ENCODE measurements at places on chromosomes 16 and 17.

- DNase-seq: no peak
Measured at GRCh38 chr17:13086142-13086769, 68.4 kb upstream of the ELAC2 start.

GRCh38 chr17:49491192-49491769 is 3.8 kb upstream of the NGFR start:
- DNase-seq: no peak

DNA sequence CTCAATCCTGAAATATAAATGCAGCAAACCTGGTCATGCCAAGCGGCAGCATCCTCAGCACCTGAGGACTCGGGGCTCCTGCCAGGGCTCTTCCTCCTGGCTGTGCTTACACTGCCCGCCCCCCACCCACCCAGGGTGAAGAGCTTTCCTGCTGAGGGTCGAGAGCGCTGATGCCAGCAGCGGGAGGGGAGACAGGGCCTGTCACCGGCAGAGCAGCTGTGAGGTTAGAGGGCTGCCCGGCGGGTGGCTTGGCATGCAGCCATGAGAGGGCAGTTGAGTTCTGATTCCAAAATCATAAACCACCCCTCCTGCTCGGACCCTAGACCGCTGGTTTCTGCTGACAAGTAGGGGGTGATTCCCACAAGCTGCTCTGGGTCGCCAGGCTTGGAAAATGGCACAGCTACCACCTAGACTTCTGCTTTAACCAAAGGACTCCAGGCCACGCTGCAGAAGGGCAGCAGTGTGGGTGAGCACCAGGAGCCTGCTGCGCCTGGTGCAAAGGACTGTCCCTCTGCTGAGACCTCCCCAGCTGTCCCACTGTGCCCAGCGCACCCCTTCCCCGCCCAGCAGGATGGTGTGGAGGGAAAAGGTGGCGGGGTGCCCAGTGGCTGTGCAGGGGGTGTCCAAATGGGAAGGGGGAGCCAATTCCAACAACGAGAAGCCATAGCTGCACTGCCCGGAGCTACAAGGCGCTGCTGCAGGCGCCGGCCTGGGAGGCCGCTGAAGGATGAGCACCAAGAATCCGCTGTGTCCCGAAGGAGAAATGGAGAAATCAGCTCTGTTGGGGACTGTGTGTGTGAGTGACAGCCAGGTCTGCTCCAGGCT is 26.6 kb downstream of the MXRA7 start:
- DNase-seq: no peak

DNA sequence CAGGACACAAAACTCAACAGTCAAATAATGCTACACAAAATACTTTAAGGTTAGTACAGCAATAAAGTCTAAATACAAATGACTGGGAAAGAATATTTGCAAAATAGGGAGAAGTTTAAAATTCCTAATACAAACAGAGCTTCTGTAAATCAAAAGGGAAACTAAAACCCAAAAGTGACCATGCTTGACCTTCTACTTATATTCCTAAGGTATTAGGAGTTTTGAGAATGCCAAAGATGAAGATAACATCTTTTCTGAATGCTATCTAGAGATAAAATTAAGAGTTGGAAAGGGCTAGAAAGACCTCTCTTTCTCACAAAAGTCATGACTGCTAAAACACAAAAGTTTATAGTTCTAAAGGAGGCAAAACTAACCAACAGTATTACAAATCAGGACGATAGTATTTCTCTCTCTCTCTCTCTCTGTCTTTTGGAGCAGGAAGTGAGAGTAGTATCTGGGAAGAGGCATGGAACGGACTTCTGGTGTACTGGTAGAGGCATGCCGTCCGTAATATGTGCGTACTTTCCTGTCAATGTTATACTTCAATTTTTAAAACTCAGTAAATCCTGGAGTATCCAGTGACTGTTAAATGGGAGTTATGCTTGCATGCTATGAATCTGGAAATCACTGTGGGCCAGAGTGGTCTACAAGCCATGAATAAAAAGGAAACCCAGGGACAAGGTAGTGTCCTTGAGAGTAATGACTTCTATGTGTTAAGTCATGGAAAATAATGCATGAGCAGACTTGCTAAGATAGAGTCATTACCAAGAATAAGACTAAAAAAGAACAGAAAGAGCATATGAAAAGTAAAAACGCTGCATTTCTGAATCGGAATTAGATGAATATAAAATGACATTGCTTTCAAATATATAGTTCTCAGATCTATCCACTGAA is 49.7 kb upstream of the ANKFY1 start:
- DNase-seq: no peak

GRCh38 chr16:48822431-48822830 is 212.5 kb upstream of the N4BP1 start:
- no peak for DNase-seq

GRCh38 chr17:59572301-59572924 is 7.0 kb downstream of the DHX40 start:
- no peak for DNase-seq

- DNase-seq: no peak
Measured at GRCh38 chr16:87192452-87193073, 124.6 kb downstream of the C16orf95 start.

GRCh38 chr16:79874391-79874790 is 273.9 kb upstream of the MAF start:
- no peak for DNase-seq

GRCh38 chr17:39306509-39307212 is 80.9 kb upstream of the STAC2 start:
- DNase-seq: no peak

DNA sequence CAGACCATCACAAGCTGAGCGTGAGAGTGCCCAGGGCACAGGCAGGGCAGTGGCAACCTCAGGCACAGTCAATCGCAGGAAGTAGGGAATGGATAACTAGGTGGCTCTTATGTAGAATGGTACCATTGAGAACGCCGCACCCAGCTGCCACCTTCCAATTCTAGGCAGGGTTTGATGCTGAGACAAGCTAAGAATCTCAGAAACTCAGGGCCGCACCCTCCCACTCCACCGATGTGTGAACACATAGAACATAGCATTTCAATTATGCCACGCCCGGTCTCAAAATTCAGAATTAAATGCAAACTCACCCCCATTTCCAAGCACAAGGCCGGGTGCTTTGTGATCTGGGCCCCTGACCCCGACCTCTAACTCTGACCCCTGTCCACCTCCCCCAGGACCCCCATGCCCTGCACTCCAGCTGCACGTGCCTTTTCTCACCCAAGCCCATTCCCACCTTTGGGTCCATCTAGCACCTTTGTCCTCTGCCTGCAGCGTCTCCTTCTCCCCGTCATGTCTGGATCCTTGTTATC is 178.4 kb downstream of the C16orf95 start:
- DNase-seq: no peak

GRCh38 chr17:16023881-16024280 is 24.3 kb downstream of the TTC19 start:
- no peak for DNase-seq

DNA sequence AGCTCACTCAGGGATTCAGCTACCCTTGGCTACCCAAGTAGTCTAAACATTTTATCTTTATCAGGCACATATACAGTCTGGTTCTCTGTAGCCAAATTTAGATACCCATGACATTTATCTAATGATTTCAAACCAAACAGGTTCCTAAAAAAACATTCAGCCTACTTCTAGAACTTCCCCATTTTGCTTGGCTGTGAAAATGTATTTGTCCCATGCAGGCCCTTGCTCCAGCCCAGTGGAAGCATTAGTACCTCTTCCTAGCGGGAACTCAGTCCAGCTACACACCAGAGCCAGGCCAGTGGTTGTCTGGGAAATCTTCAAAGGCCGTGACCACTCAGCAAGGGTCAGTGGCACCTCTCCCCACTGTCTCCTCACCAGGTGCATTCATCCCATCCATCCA is 26.2 kb upstream of the NAGLU start:
- no peak for DNase-seq

GRCh38 chr16:65754820-65755691 is 611.4 kb upstream of the CDH5 start:
- no peak for DNase-seq

DNA sequence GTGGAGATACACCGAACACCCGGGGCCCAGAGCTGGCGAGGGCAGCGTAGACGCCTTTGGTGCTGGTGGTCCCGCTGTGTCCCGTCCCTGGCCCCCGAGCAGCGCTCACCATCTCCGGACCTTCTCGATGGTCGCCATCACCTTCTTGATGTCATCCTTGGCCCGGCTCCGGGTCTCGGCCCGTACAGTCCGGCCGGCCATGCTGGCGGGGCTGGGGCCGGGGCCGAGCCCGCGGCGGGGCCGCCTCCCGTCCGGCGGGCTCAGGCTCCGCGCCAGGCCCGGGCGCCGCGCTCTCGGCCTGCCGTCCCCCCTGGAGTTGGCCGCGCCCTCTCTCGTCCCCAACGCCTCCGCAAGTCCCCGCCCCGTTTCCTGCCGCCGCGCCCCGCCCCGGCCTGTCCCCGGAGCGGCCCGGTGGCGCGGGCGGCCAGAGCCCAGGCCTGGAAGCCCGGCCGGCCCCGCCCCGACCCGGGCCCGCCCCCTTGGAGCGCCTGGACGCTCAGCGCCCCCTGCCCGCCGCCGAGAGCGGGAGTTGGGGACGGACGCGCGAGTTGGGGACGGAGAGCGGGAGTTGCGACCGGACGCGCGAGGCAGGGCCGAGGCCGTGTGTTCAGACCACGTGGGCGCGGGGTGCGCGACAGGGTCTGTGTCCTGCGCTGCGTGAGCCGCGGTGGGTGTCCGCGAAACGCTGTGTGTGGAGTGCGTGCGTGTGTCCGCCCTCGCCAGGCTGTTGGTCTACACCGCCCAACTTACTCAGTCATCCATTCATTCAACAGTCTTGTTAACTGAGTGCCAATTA is at the start of gene BCL7C:
TSS of gene BCL7C (minus strand) at position 334 of the 796 bp plus-strand sequence. CDS start at position 201, 133 bp downstream.
- peak; percentile 46 for DNase-seq

DNA sequence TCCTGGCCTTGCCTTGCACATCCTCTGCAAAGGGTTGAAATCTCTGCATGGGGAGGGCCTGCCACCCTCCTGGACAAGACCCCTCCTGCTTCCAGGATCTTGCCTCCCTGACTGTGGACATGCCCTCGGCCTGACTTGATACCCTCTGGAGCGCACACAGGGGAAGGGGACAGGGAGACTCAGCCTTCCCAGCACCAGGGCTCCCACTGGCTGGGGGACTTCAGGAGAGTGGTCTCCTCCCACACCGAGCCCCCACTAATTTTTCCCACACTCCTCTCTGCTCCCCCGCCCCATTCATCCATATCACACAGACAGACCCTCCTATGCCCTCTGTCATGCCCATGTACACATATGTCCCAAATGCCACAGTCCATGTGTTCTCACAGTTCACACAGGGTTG is 14.3 kb downstream of the SGCA start:
- no peak for DNase-seq

DNA sequence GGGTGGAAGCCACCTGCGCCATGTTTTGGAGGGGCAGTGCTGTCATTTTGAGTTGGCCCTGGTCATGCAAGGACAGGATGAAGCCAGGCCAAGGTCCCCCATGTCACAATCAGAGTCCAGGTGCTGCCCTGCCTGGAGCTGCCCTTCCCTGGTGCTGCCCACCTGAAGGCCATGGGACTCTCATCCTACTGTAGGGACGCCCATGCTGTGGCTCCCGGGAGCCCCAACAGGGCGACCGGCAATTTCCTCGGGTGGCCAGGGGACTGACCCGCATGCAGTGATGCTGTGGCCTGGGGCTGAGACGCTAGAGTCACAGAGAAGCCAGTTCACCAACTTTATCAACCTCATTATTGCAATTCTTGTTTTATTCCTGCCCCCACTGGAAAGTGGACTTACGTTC is 8.0 kb downstream of the CCL17 start:
- no peak for DNase-seq

DNA sequence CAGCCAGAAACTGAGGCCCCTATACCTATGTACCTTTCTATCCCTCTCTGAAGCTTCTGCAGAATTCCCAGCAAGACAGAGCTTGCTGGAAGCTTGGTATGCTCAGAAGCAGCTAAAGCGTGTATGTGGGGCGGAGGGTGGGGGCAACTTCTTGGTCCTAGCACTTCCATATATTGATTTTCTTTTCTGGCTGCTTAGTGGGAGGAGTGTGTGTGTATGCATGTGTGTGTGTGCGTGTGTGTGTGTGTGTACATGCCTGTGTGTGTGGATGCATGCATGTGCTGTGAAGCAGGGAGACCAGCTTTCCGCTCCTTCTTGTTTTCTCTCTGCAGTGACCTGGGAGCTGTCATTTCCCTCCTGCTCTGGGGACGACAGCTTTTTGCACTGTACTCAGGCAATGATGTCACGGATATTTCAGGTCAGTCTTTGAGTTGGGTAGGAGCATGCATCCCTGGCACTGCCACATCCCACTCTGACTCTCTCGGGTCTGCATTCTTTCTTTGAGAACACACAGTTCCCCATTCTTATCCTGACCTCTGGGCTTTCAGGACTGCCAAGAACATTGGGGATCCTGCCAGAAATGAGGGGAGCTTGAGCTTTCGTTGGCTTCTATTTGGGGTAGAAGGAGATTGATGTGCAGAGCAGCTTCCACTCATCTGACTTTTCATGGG is 10.7 kb downstream of the HPR start:
- no peak for DNase-seq

DNA sequence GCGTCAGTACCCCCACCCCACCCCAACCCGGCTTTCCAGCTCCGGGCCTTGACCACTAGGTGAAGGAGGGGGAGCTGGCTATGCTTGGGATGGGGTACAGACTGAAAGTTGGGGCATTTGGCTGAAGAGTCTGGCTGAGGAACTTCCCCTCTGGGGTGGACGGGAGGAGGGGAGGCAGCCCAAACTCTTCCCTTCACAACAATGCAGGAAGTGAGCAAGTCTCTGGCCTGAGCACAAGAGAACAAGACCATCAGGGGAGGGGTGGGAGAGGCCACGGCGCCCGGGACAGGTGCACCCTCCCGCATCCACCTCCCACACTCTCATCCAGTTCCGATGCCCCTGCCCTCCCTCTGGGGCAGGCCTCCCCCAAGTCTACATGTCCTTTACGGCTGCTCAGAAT is 5.6 kb downstream of the USH1G start:
- no peak for DNase-seq

- no peak for DNase-seq
Measured at GRCh38 chr17:61449707-61450640, 2.2 kb upstream of the TBX4 start.

- DNase-seq: no peak
Measured at GRCh38 chr16:4680673-4681470, 12.5 kb upstream of the NUDT16L1 start.

GRCh38 chr17:61159221-61159814 is 240.3 kb upstream of the TBX2 start:
- no peak for DNase-seq

- no peak for DNase-seq
Measured at GRCh38 chr17:12519956-12520594, 145.6 kb upstream of the MYOCD start.

DNA sequence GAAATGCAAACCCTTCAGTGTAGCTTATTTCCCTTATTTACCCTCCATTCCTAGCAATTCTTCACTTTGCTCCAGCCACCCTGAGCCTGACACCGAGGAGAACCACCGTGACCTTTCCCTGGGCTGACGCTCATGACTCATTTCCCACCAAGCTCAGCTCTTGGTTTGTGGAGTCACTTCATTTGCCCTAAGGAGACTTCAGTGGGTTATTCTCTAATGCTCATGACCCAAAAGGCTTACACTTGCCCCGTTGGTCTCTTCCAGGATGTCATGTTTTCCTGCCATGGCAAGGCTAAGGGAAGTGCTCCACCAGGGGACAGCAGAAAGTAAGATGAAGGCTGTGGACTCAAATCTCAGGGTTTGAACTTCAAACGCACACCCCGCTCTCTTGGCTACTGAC is 161.0 kb downstream of the CBLN1 start:
- no peak for DNase-seq
